NCI-H187 treated with DMSO at 0.1 percent for 48 hours (cell line): ENCODE measurements at places on chromosomes 4 and X.

DNA sequence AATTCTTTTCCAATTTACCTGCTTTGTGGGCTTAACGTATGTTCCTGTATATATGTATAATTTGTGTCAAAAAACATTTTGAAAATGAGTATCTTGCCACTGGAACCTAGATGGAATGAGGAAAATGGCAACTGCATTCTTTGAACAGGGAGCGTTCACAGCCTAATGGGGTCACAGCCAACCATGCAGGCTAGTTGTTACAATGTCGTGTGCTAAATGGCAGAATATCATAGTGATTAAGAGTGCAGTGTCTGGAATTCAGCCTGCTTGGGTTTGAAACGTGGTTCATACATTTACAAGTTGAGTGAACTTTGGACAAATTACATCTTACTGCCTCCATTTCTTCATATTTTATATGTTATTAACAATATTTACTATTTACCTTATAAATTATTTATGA, 70.8 kb downstream of the PCDH7 start:
- DNase-seq, result no peak

DNA sequence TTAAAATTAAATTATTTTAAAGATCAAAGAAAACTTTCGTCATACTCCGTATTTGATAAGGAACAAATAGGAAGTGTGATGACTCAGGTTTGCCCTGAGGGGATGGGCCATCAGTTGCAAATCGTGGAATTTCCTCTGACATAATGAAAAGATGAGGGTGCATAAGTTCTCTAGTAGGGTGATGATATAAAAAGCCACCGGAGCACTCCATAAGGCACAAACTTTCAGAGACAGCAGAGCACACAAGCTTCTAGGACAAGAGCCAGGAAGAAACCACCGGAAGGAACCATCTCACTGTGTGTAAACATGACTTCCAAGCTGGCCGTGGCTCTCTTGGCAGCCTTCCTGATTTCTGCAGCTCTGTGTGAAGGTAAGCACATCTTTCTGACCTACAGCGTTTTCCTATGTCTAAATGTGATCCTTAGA, at the start of gene CXCL8:
TSS of gene CXCL8 (plus strand) at position 217 of the 426 bp plus-strand sequence. CDS start at position 307, 90 bp downstream.
- no peak for DNase-seq

- DNase-seq, result no peak
Observed at GRCh38 chr4:8849266-8850073, 22.2 kb downstream of the HMX1 start.

- no peak for DNase-seq
Observed at GRCh38 chr4:78482281-78482680, 69.3 kb upstream of the ANXA3 start.

- no peak for DNase-seq
Observed at GRCh38 chr4:102345795-102346100, 466 bp upstream of the SLC39A8 start.

- DNase-seq, result no peak
Observed at GRCh38 chrX:44569122-44569521, 26.5 kb upstream of the FUNDC1 start.

GRCh38 chr4:137200322-137200721, 332.0 kb downstream of the PCDH18 start:
- no peak for DNase-seq

DNA sequence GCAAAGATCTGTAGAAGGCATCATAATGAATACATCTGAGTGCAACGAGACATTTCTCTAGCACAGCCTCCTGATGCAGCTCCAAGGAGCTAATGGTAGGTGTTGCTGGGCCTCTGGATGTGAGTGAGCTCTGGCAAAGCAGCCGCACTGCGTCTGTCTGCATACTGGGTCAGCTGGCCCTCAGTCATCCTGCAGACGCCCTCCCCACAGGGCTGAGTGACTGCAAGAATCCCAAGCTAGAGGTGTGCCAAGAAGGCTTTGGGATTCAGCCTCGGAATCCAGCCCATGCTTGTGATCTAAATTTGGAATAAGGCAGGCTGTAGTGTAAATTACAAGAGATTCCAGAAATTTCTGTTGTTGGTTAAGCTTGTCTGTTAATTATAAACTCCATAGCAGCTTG, 18.5 kb downstream of the HERC3 start:
- no peak for DNase-seq

DNA sequence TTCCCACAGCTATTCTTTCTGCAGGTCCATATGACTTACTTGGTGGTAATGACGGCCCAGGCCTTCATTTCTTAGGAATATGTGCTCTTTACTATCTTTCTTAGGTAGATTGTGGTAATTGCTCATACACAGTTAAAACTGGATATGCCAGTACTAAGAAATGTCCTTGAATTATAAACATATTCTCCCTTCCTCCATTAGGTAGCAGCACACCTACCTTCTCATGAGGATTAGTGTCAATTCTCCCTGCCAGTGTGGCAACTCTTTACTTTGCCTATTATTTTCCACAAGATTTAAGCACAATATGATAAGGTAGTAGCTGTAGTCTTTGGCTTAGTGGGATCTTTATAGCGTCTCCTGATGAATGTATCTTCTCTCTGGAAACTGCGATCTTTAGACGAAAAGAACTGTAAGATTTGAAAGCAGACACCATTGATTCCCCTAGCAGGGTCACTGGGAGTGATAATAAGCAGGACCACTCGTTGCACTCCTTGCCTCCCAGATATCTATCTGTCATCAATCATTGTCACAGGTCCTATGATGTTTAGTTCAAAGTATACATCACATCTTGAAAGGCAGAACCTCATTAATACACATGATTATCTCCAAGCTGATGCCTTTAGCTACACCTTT, 1240.7 kb downstream of the C4orf33 start:
- no peak for DNase-seq

GRCh38 chrX:49166914-49167739, 4.6 kb downstream of the MAGIX start:
- no peak for DNase-seq

DNA sequence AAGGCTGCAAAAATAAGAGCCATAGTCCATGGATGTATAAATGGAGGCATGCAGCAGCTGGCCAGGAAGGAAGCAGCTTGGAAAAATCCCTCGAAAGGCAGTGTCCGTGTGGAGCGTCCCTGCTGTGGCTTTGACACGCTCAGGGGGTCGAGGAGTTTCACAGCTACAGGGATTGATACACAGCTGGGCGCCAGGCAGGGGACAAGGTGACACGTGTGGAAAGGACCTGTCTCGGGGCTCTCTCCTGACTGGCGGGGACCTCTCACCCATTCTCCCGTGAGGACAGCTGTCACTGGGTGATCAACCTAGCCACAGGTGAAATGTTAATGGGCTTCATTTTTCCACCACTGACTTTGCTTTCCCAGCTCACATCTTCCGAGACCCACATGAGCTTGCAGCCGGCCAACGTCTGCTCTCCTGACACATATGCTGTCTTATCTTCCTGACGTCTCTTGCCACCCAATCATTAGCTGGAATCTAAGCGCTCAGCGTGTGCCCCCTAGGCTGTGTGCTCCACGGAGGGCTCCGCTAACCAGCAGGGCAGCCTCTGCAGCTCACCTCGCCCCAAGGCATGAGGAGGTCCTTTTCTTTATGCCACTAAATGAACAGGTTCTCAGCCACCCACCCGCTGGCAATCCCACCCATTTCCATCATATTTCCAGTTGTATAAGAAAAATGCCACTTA, 89.4 kb upstream of the AFAP1 start:
- DNase-seq, result no peak

DNA sequence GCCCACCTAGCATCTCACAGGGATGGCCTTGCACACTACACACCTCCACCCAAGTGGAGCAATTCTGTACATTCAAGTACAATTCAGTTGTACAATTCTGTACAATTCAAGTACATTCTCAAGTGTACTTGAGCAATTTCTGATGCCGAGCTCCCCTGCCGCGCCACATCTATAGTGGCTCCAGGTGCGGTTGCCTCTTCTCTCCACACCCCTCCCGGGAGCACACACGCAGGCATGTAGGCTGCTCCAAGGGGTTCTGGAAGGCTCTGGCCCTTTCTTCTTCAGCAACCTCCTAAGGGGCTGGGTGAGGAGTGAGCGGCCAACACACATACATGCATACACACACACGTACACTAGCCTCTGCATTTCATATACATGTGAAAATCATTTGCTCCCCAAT, 18.9 kb upstream of the DUSP9 start:
- peak; percentile 69 for DNase-seq

DNA sequence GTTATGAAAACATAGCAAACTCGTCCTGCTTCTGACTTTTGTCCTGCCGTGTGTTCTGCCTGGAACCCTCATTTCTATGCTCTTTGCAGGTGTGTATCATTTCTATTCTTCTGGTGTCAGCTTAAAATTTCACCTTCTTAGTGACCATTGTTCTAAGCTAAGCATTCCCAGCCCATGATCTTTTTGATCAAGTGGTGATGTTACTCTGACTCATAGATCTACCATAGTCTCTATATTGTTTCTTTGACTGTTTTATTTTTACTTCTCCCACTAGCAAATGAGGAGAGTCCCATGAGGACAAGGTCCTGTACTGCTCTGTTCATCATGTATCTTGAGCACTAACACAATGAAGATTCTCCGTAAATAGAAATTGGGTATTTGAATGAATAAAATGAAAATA, 14.1 kb upstream of the CXCL6 start:
- no peak for DNase-seq

- no peak for DNase-seq
Observed at GRCh38 chrX:53186351-53186750, 38.7 kb downstream of the KDM5C start.

- no peak for DNase-seq
Observed at GRCh38 chr4:16622826-16623225, 275.6 kb downstream of the LDB2 start.

- no peak for DNase-seq
Observed at GRCh38 chr4:154511981-154512380, 20.4 kb upstream of the DCHS2 start.

- DNase-seq, result no peak
Observed at GRCh38 chrX:135397652-135398051, 24.1 kb upstream of the SMIM10L2A start.

GRCh38 chrX:53163436-53163835, 61.6 kb downstream of the KDM5C start:
- no peak for DNase-seq
